ENCODE measurements at places on chromosomes 6 and 20.
A peak's percentile ranks its signal among the peaks of the same experiment; 100 is the strongest.

DNA sequence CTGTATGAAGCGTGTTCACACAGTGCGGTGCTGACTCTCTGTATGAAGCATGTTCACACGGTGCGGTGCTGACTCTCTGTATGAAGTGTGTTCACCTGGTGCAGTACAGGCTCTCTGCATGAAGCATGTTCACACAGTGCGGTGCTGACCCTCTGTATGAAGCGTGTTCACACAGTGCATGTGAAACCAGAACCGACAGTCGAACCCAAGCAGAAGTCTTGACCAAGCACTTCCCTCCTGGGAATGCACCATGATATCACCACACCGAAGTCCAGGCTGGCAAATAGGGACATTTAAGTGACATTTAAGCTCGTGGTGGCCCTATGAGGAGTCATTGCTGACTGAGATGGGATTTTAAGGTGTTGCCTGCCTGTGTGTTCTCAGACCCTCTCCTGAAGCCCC, 11.3 kb upstream of the SERPINB1 start:
- DNase-seq, result no peak

DNA sequence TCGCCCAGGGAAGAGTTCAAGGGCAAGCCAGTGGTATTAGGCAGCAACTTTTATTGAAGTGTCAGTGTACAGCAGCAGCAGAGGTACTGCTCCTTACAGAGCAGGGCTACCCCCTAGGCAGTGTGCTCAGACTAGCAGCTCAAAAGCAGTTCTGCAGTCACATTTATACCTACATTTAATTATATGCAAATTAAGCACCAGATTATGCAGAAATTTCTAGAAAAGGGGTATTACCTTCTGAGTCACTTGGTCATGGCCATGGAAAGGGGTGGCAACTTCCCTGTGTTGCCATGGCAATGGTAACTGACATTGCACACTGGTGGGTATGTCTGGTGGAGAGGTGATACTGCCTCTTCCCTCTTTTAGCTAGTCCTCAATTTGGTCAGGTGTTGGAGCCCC, 2.1 kb upstream of the ZKSCAN4 start:
- DNase-seq, result no peak

- no peak for DNase-seq
These were observed 71.5 kb downstream of the NDUFAF5 start for GRCh38 chr20:13856354-13856753.

- no peak for DNase-seq
These were observed 182.0 kb downstream of the COL21A1 start for GRCh38 chr6:56065408-56065807.

GRCh38 chr6:75830959-75831885, 82.2 kb downstream of the MYO6 start:
- peak; percentile 10 for DNase-seq

DNA sequence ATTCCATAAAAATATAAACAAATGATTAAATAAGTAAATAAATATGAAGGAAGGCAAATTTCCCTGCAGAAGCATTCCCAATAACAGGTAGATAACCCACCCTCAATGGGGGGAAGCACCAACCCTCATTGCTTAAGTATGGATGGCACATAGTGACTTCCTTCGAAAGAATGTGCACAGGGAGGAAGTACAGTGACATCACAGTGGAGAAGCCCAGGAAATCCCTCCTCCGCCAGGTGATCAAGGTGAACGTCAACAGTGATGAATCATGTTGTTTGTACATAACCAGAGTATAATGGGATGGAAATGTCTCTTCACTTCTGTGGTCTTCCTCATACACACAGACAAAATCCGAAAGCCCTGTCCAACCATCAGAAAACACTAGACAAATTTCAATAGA, 267.9 kb downstream of the THBS2 start:
- no peak for DNase-seq

DNA sequence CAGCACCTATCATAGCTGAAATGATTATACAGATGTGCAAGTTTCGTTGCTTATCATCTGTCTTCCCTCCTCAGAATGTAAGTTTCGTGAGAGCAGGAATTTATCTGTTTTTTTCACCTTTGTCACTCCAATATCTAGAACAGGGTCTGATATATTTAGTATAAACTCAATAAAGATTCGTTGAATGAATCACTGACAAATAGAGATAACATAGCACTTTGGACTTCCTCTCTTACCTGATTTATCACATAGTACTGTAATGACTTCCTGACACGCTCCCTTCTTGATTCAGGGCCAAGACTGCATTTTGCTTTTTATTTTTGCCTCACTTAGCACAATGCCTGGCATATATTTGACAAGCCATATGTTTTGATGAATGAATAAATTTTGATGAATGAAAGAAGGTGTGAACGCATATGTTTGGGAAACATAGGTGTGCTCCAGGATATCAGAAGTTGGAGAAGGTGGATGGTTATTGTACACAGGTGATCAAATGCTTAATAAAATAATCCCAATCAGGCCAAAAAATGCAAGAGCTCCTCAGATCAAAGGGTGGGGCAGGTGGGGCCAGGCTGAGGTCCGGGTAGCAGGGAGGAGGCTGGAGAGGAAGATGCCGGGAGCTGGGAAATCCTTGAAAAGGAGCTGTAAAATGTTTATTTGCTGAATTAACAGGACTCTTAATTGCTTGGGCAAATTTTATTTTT, 33.0 kb downstream of the PIM1 start:
- no peak for DNase-seq

DNA sequence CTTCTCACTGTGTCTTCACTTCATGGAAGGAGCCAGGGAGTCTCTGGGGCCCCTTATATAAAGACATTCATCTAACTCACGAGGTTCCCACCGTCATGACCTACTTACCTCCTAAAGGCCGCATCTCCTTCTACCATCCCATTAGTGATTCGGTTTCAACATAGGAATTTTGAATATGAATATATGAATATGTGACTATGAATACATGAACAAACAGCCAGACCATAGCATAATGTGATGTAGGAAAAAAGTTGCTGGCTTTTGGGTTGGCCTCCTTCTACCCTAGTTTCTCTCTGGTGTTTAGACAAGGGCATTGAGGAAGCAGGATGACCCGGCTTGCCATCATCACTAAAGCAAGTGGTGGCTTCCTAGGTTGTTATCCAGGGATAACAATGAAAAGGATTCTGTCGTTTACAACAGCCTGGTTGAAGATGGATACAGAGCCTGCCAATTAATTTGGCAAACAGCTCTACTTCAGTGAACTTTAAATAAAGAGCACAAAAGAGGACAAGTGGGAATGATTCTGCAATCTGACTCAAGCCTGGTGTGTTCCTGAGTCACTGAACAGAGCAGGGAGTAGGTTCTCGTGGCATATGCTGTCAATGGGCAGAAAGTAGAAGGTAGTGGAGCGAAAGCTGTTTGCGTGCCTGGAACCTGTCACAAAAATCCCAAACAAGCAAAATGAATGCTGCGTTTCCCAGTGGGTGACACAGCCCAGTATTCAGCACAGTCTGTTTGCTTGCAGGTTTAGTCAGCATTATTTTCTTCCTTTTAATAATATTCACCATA, 44.0 kb upstream of the DOK5 start:
- peak; percentile 97 for DNase-seq

DNA sequence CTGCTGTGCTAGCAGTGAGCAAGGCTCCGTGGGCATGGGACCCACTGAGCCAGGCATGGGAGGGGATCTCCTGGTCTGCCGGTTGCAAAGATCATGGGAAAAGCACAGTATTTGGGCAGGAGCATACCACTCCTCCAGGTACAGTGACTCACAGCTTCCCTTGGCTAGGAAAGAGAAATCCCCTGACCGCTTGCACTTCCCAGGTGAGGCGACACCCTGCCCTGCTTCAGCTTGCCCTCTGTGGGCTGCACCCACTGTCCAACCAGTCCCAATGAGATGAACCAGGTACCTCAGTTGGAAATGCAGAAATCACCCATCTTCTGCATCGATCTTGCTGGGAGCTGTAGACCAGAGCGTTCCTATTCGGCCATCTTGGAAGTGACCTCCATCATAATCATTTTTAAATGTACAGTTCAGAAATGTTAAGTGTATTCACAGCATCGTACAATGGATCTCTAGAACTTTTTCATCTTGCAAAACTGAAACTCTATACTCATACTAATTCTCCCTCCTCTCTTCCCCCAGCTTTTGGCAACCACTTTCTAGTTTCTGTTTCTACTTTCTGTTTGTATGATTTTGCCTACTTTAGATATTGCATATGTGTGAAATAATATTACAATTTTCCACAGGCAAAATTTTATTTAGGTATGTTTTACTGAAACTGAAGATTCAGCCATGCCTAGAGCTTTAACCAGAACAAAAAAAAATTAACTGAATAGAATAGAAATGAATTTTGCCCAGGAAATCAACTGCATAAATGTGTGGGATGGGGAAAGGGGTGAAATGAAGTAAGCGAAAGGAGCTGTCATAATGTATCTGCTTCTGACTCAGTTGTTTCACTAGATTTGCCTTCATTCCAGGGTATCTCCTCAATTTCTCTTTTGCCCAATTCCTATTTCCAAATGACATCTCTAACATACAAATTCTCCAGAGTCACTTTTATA, 100.0 kb downstream of the RWDD2A start:
- DNase-seq, result no peak

GRCh38 chr6:79812195-79812594, 135.2 kb downstream of the ELOVL4 start:
- DNase-seq, result peak; percentile 54

GRCh38 chr20:60035486-60035885, 77.3 kb downstream of the CDH26 start:
- DNase-seq, result no peak

GRCh38 chr20:2052741-2053140, 48.9 kb upstream of the STK35 start:
- no peak for DNase-seq

GRCh38 chr6:36857325-36857724, 17.3 kb downstream of the PPIL1 start:
- no peak for DNase-seq

- no peak for DNase-seq
These were observed 12.9 kb downstream of the SLC9A8 start for GRCh38 chr20:49825521-49826033.

DNA sequence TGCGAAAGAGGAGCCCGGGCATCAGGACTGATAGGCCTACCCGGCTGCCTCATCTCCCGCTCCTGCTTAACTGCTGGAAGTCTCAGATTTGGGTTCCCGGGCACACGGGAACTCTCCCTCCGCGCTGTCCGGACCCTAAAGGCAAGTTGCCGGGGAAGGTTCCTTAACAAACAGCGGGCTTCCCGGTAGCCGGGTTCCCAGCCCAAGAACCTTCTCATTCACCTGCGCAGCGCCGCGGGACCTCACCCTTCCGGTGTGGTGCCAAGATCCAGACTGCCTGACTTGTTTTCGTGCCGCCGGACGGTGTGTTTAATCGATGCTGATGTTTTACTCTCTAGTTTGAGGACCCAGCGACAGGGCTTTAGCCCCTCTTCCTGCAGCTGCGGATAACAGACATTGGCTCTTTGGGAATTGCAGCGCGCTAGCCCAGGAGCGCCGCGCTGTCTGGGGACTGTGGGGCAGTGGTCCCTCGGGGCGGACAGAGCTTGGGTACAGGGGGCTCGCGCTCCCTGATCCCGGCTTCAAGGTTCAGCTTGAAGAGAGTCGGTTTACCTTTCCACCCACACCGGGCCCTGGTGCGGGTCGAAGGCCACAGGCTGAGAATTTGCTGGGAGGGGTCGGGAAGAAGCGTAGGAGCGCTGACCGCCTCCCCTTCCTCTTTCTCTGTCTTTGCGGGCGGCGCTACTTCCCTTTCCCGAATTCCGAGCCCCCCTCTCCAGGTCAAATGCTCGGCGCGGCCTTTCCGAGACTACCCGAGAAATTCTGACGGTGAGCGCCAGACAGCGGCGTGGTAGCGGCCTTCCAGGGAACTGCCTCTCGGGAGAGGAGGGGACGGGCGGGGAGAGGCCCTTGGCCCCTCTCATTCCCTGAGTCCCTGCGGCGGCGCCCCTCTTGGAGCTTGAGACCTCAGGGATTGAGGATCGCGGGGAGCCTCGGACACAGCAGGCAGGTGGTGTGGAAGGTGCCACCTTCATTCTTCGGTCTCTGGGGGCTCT, 17.2 kb downstream of the ABT1 start:
- peak; percentile 39 for DNase-seq

- no peak for DNase-seq
These were observed 9.0 kb downstream of the TPBG start for GRCh38 chr6:82372656-82373055.

- peak; percentile 62 for DNase-seq
These were observed 157.9 kb downstream of the CD83 start for GRCh38 chr6:14275493-14275851.

- peak; percentile 75 for DNase-seq
These were observed 67.0 kb downstream of the DNAAF9 start for GRCh38 chr20:3340443-3340842.

DNA sequence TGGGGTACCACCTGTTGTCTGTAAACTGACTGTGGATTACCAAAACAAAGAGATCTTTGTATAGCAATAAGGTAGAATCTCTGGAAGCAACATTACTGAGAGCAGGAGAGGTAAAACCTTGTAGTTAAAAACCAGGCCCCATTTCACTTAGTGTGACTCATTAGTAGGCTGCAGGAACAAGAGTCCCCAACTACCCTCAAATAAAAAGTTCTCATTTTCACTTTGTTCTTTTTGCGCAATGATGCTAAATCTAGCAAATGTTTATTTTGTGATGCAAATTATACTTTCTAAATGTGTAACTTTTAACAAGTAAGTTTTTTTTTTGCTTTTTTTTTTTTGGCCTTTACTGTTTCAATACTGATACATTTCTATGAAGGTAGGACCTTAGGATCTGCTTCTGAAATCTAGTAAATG, 67.1 kb downstream of the ESF1 start:
- no peak for DNase-seq

DNA sequence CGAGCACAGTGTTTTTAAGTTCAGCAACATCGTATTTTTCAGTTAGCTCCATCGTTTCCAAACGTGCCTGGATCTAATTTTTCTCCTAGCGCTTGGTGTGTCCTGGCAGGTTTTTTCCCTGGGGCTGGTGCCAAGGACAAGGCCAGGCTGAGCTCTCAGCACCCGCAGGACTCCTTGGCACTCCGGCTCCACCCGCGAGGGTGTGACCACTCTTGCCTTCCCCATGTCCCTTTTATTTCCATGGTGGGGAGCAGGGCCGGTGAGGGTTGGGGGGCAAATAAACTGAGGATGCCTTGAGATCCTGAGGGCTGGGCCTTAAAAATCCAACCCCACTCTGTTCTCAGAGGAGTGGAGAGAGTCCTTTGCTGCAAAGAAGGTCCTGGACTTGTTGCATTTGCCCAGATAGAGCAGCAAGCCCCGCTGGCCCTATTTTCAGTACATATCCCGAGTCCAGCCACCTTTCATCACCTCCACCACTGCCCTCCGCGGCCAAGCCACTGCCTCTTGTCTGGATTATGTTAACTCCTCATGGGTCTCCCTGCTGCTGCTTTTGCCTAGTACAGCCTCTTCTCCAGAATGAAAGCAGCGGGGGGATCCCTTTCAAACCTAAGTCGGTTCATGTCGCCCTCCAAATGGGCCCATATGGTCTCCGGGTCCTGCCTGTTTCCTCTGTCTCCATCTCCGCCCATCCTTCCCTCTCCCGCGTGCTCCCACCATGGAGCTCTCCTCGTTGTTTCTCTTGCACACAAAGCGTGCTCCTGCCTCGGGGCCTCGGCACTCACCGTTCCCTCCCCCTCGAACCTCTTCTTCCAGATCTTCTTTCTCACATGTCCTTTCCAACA, 4.5 kb upstream of the RAB44 start:
- peak; percentile 85 for DNase-seq

- DNase-seq, result no peak
These were observed 44.2 kb upstream of the MAP3K7 start for GRCh38 chr6:90631046-90631445.

GRCh38 chr6:34100788-34101187, 45.1 kb downstream of the GRM4 start:
- no peak for DNase-seq

GRCh38 chr6:40807484-40807883, 220.3 kb upstream of the LRFN2 start:
- no peak for DNase-seq
